Progenitor cell of endocrine pancreas (in vitro differentiated cells): ENCODE measurements at places on chromosomes 3 and 15.

DNA sequence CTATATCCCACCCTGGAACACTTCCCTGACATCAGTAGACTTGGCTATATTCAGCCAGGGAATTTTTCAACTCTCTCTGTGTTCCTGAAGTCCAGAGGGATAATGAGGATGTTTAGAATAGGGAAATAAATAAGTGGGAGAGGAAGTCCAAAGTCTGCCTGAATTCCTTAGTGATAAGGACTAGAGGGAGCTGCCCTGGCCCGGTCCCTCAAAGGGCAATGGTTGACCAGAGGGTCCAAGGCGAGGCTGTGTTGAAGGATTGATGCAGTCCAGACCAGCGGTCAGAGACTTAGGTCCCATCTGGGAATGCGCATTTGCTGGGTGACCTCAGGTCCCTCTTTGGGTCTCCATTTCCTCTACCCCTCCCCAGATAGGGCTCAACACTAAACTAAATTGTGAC lies 7.9 kb downstream of the VIPR1 start:
- DNase-seq: no peak

- DNase-seq: no peak
Observed at GRCh38 chr15:67158367-67158766, 93.0 kb downstream of the SMAD3 start.

DNA sequence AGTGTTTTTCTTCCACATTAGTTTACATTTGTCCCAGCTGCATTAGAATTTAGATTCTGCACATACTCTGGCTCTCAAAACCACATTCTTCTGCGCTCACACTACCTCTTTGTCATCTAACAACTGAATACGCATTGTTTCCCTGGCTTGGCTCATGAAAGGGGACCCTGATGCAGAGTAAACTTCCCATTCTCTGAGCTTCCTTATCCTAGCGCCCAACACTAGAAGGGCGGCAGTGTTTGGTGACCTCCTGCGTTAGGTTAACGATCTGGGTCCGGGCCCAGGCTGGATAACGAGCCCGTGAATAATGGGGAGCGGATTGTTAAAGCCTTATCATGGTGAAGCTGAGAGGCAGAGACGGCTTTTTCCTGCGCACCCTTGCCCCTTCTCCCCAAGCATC lies 63.9 kb downstream of the ETV5 start:
- peak; percentile 21 for DNase-seq

GRCh38 chr3:15535732-15536131 lies 14.2 kb upstream of the COLQ start:
- no peak for DNase-seq

- DNase-seq: no peak
Observed at GRCh38 chr3:127624063-127624462, 4.9 kb upstream of the PODXL2 start.
